ENCODE measurements at places on chromosomes 16 and 17. TPM values are rescaled to one million over a fixed set of nuclear protein-coding genes. Genes with fewer than 3 reads are reported as not detected.
A peak's percentile ranks its signal among the peaks of the same experiment; 100 is the strongest.

DNA sequence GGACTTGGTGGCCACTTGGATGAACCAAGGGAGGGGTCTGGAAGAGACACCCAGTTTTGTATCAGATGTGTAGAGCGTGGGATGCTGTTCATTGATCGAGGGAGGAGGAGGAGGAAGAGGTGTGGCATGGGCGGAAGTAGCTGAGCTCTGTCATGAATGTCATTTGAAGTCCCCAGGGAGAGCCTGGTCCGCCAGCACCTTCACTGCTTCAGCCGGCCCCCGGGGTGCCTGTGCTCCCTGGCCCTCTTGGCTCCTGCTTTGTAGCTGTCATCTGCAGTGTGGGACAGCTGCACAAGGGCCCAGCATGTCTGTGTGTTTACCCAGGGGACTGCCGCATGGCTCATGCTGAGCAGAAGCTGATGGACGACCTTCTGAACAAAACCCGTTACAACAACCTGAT lies 75.4 kb upstream of the RBL2 start:
- H3K27me3 ChIP-seq = no peaks in the 10 kb centered on the region
- H3K4me1 ChIP-seq = no peaks in the 10 kb centered on the region
- DNase-seq = no peak
- H3K27ac ChIP-seq = no peak overlapping the region
- no peaks in the 10 kb centered on the region for H3K36me3 ChIP-seq

DNA sequence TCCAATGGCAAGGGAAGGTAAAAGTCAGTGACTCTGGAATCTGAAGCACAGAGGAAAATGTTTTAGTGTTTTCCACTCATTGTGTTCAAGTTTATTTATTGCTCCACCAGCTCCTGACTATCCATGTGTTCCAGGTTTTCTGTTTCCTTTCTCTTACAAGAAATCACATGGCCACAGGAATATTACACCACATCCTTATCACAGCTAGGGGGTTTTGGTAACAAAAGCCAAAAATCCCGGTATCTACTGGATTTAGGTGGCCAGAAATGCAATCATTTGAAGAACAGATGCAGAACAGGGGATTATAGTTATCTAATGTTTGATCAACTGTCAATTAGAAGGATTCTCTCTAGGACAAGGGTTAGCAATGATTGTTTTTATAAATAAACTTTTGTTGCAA lies 47.9 kb downstream of the STH start:
- no peak overlapping the region for H3K4me3 ChIP-seq
- peaks cover 3% of the 10 kb centered on the region for H3K36me3 ChIP-seq
- no peak for DNase-seq
- H3K27ac ChIP-seq = no peak overlapping the region
- H3K4me1 ChIP-seq = no peaks in the 10 kb centered on the region

- no peaks in the 10 kb centered on the region for H3K27me3 ChIP-seq
- no peak overlapping the region for H3K4me3 ChIP-seq
- DNase-seq = no peak
- H3K4me1 ChIP-seq = no peaks in the 10 kb centered on the region
Observed at GRCh38 chr17:37637956-37638355, 5.3 kb downstream of the DDX52 start.

DNA sequence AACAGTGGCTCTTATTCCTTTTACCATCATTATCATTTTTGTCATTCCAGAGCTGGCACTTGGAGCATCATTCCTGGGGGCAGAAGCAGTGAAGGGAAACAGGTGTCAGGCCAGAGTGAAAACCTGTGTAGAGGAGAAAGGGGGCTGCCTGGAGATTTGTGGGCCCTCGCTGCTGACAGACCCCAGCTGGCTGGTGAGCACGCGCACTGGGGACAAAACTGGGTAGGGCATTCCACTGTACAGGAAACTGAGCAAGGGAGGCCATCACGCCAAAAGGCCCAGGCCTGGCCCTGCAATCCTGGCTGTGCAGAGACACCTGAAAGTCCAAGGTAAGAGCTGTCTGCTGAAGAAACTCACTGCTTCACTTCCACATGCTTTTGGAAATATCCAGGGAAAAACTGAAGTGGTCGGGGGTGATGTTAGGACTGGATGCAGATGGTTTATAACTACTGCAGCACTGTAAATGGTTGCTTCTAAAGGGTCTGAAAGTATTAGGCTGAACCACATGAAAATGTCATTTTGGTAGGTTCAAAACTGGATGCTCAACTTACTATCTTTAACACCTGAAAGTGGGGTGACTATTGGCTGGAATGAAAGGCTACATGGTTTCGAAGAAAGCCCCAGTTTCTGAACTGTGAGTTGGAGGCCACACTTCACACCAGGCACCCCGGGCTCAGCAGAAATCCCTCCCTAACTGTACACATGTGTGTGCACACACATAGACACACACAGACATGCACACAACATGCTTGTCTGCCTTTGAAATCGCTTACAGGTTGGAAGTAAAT lies 225.0 kb downstream of the C16orf78 start:
- no peaks in the 10 kb centered on the region for H3K4me1 ChIP-seq
- no peaks in the 10 kb centered on the region for H3K27me3 ChIP-seq
- H3K27ac ChIP-seq = no peak overlapping the region
- H3K36me3 ChIP-seq = no peaks in the 10 kb centered on the region

- DNase-seq = peak; percentile 86
- no peaks in the 10 kb centered on the region for H3K27me3 ChIP-seq
- H3K4me1 ChIP-seq = no peaks in the 10 kb centered on the region
Observed at GRCh38 chr17:82647593-82648164, 565 bp downstream of the WDR45B start.

- H3K27me3 ChIP-seq = no peaks in the 10 kb centered on the region
- H3K4me3 ChIP-seq = no peak overlapping the region
- no peak overlapping the region for H3K27ac ChIP-seq
- no peaks in the 10 kb centered on the region for H3K4me1 ChIP-seq
- no peak for DNase-seq
Observed at GRCh38 chr17:19874256-19874655, 6.5 kb upstream of the ULK2 start.

SEZ6L2 gene
- 0.63 TPM for polyA plus RNA-seq

RAB11FIP3 gene
- polyA plus RNA-seq = 68.8 TPM

NPIPA8 gene
- polyA plus RNA-seq = 41.6 TPM

ST6GALNAC1 gene
- 9.4 TPM for polyA plus RNA-seq

HBQ1 gene
- not detected for polyA plus RNA-seq

NRN1L gene
- 3.2 TPM for polyA plus RNA-seq
